GM23248 (cell line): ENCODE measurements at places on chromosomes 5 and 9.
A peak's percentile ranks its signal among the peaks of the same experiment; 100 is the strongest.

GRCh38 chr9:463455-464171 lies 248.9 kb downstream of the DOCK8 start:
- DNase-seq: no peak

DNA sequence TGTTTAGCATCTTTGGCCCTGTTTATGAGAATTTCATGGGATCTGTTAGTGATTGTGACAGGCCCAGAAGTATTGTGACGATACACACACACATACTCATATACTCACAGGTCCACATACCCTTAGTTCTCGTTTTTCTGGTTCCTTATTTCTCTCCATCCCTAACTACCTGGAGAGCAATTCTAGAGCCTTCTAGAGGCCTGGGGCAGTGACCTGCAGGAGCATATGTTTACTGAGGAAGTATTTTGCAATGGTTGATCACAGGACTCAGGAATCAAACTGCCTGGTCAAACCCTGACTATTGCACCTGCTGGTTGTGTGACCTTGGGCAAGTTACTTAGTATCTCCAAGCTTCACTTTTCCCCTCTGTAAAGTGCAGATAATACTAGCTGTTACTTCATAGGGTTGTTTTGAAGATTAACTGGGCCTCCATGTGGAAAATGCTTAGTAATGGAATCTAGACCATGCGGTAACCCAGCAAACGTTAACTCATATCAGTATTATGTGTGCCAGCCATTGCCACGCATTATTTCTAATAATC lies 8.7 kb downstream of the PAPPA start:
- DNase-seq: no peak

DNA sequence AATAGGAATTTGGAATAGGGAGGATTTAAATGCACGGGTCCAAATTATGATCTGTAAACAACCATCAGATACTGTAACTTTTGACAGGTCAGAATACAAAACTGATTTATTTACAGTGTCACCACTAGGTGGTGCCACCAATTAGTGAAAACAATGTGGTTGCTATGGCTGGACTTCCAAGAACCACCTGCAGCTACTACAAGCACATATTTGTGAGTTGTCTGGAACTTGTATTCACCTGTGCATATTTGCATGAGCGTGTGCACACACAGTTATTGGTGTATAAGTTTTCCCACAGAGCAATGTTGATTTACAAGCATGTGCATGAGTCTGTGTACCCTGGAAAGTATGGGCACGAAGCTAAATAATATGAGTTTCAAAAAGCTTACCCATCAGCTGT lies 3.0 kb upstream of the HRCT1 start:
- DNase-seq: peak; percentile 64

GRCh38 chr5:33023649-33024048 lies 312.5 kb downstream of the NPR3 start:
- DNase-seq: no peak

DNA sequence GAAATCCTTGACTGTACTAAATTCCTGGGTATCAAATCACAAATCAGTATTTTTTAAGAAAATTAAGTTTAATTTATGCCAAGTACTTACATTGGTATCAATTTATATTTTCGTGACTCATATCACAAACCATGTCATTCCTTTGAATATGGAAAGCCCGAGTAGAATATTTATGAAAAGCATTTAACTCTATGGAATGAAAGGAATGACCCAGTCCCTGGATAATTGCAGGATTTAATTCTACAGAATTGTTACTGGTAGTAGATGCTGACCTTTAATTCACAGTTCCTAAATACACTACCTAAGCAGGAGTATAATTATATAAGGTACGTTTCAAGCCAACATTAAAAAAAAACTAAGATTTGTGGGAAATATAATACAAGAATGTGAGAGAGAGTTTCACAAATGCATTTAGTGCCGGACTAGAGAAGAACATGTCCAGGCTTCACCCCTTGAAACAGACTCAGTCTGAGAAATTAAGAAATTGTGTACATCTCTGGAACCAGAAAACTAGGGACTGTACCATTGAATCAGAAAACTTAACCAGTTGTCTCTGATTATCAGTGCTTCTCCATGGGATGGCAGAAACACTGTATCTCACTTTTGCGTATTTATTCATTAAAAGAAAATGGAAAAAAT lies 28.5 kb upstream of the PLPPR1 start:
- DNase-seq: no peak

DNA sequence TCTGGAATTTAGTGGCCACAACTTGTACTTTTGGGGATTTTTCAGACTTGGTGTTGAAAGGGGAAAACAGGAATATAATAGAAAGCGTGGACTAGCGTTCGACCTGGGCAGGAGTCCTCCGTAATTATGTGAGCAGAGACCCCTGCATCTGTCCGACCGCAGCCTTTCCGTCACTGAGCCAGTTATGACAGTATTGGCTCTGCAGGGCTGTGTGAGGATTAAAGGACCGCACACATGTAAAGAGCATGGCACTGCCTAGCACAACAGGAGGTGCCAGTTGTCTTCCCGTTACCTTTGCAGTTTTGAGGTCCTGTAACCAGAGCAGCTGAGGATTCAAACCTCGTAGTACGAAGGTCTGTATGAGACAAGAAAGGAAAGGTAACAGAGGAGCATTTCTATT lies 1.2 kb downstream of the B4GALT7 start:
- DNase-seq: no peak

DNA sequence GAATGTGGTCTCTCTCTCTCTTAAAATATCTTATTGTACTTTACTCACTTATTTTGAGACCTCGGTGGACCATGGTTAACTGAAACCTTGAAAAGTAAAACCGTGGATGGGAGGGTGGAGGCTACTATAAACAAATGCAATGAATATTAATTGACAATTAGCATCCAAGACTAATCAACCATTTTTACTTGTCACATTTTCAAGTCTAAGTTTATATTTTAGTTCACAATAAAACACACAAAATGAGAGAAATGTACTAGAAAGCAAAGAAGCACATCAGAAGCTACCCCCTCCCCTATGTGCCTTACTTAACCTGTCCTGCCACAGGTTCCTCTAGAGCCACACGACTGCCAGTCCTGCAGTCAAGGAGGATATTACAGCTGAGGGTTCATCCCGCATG lies 4.6 kb downstream of the ARL15 start:
- no peak for DNase-seq

- no peak for DNase-seq
Observed at GRCh38 chr5:63032343-63032742, 453.7 kb downstream of the LRRC70 start.

DNA sequence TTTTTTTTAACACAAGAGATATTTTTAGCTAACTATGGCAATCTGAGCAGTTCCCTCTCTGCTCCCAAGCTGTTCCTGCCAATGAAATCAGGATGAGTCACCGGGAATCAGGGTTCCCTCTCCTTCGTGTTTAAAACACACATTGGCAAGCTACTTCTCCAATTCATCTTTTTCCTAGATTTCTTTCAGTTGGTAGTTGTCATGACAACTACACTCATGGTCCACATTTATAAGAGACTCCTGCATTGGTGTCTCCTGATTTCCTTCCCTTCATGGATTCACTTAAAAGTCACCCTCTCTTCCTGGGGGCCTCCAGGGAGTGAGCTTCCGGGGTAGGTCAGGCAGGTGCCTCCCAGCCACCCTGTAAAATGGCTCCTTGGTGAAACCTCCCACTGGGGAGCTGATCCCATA lies 72.3 kb upstream of the NIPAL4 start:
- peak; percentile 90 for DNase-seq

DNA sequence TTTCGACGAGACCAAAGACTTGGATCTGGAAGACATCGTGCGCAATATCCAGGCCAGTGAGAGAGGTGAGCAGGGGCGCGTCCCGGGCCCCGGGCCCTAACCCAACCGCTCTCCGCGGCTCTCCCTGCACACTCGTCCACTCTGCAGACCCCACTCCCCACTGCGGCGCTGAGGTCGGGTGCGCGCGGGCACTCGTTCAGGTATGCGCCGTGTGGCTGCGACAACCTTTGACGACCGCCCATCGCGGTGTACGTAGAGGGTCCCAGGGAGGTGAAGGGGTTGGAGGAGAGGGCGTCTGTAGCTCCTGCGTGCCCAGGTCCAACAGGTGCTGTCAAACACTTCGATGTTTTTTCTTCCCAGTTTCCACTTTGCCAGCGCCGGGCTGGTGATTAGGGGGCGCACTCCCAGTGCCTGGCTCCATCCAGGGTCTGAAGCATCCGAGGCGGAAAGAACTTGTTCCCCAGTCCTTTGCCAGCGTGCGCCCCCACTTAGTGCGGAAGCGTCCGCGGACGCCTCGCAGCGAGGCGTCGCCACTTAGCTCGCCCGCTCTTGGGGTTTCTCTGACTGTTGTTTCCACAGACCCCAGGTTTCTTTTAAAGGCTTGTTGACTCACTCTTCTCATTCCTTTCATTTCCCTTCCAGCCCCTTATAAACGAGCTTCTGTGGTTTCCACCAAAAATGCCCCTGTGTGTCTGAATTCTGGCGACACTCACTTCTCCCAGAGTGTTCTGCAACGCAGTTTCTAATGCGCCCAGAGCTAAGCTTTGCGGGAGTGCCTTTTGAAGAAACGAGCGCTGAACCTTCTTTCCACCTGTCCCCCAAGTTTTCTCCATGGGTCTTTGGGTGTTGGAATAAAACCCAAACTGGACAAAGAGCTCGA lies 1.6 kb downstream of the NPR3 start:
- DNase-seq: peak; percentile 64

DNA sequence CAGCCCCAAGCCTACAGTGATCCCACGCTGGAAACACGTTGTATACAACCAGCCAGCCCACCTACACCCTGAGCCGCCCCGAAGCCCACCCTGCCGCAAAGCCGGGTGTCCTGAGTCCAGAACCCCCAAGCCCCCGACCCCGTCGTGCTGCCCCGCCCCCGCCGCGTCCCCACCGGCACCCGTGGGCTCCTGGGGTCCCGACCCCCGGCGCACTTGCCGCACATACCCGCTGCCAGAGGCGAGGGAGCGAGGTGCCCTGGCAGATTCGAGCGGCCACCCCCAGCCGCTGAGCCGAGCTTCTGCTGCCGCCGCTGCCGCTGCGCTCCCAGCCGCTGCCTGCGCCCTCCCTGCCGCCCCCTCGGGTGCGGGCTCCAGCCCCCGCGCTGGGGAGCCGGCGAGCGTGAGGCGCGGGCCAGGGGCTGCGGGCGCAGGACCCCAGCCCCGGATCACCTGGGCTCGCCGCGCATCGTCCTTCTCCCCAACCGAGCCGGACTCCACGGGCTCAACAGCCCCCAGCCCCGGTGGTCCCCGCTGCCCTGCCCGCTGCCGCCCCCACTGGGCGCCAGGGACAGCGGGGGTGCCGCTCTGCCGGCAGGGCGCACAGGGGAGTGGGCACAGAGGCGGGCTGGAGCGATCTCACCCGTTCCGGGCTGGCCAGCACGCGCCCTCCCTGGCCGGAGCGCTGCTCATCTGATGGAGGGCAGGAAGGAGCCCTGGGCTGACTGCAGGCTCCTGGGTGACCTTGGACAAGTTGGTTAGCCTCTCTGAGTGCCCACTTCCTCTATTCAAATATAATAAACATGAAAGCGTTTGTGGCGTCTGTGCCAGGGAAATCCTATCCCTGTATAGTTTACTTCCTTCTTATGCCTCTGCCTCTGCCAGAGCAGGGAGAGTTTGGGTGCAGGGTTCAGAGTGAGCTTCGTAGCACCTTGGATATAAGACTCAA lies at the start of gene HTR4:
HTR4 (minus strand) TSS at position 692 of the 946 bp plus-strand sequence. CDS start 17,513 bp downstream, outside the sequence.
- no peak for DNase-seq

GRCh38 chr5:134825212-134825611 lies 20.6 kb upstream of the C5orf24 start:
- no peak for DNase-seq

DNA sequence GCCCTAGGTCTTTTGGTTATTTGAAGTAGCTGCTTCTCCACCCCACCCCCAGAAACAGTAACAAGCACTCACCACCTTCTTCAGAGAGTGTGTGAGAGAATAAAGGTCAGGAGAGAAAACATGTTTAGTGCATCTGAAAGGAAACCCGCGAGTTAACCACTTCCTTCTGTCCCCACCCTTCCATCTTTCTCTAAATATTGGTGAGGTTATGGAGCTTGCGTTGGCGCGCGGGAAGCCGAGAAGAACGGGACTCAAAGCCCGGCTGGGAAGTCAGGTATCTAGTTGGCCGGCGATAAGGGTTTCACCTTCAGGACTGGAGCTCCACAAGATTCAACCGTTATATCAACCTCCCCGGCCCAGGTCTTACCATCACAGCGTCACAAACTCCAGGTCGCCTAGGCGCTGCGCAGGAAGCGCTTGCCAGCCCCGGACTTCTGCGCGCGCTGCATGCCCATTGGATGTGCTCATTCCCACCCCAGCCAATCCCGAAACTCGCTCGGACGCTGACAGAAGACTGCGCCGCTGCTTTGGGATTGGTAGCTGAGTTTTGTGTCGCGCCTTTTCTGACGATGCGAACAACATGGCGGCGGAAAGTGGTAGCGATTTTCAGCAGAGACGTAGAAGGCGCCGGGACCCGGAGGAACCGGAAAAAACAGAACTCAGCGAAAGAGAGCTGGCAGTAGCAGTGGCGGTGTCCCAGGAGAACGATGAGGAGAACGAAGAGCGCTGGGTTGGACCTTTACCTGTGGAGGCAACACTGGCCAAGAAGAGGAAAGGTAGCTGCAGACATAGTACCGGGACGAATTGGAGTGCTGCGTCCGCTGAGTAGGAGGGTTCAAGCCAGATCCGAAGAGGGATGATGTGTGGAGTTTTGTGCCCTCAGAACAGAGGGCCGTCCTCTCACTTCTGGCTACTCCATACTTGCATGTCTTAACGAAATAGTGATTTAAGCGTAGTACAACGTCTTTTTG lies at the start of the genes CENPK and PPWD1:
CENPK (minus strand) TSS at position 438 of the 971 bp plus-strand sequence. CDS start 8,261 bp downstream, outside the sequence.
PPWD1 (plus strand) TSS at position 566 of the 971 bp plus-strand sequence; CDS start at position 581, 15 bp downstream.
- DNase-seq: peak; percentile 99

DNA sequence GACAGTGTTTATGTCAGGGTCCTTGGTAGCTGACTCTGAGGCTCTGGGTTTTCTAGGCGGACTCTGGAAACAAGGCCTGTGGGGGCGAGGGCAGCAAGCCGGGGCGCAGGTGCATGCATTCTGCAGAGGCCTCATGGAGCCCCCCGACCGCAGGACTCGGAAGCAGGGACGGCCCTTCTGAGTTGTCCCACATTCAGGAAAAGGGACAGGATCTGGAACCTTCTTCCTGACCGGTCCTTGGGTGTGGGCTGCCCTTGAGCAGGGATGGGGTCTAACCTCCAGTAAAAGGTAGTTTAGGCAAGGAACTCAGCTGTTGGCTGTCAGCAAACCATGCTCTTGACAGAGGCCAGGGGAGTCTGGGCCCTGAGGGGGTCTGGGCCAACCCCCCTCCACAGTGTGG lies 7.4 kb upstream of the COL5A1 start:
- no peak for DNase-seq

DNA sequence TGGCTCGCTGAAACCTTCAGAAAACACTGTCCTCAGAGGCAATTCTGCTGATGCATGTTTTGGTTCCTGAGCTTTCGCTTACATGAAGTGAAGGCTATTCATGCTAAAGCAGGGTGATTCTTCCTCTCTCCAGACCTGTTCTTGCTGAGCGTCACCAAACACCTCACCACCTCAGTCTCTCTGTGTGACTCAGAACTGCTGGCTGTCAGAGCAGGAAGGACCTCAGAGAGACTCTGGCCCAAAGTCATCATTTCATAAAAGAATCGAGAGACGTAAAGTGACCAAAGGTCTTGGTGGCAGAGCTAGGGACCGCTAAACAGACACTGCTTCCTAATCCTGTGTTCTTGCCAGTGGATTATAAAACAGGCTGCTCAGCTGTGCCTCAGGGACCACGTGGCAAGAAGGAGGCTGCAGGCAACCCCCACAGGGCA lies 73.8 kb downstream of the LHFPL2 start:
- peak; percentile 69 for DNase-seq
